Mesothelial cell of epicardium (in vitro differentiated cells): ENCODE measurements at places on chromosomes 3 and 15. TPM values are rescaled to one million over a fixed set of nuclear protein-coding genes. Genes with fewer than 3 reads are reported as not detected.

- H3K36me3 ChIP-seq = peaks cover 8% of the 10 kb centered on the region
- H3K4me3 ChIP-seq = no peak overlapping the region
- DNase-seq = no peak
- H3K27me3 ChIP-seq = no peaks in the 10 kb centered on the region
- H3K4me1 ChIP-seq = peaks cover 80% of the 10 kb centered on the region
These were observed 60.5 kb downstream of the VGLL4 start for GRCh38 chr3:11583235-11583634.

- no peak overlapping the region for H3K27ac ChIP-seq
- peaks cover 24% of the 10 kb centered on the region for H3K4me1 ChIP-seq
- H3K27me3 ChIP-seq = no peaks in the 10 kb centered on the region
- H3K4me3 ChIP-seq = no peak overlapping the region
- no peak for DNase-seq
- H3K36me3 ChIP-seq = no peaks in the 10 kb centered on the region
These were observed 530.8 kb downstream of the DIPK2A start for GRCh38 chr3:144502402-144502801.

Gene SPTBN5
- 2.1 to 2.7 TPM (median 2.3 TPM) in 3 replicates for total RNA-seq

Gene CLEC3B
- total RNA-seq = 0.60 to 1.2 TPM (median 0.66 TPM) in 3 replicates

DNA sequence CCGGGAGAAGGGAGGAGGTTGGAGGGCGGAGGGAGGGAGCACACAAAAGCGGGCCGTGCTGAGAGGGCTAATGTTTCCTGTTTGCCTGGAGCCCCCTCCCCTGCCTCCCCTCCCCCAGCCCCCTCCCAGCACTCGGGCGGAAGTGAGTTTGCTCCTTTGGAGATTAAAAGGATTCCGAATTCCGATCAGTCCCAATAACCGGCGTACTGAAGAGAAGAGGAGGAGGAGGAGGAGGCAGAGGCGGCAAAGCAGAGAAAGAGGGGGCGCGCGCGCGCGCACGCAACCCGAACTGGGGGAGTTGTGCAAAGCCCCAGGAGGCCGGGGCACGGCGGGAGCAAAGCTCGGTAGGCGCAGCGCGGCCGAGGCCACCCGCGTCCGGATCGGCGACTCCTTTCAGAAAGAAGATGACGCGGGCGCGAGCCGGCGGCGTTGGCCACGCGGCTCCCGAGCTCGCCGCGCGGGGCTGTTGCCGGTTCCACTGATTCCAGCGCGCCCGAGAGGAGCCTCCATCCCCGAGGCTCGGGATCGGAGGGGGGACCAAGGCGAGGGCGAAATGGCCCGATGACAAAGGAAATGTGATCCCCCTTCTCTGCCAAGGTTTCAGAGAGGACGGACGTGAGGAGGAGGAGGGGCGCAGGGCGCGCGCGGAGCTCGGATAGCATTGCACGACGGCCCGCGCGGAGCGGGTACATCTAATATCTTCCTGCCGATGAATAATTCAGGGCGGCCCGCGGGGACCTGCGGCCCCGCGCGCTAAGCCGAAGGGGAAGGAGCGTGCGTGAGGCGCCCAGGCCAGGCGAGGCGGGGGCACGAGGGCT lies 1.1 kb upstream of the TRIM71 start:
- peak; percentile 68 for DNase-seq
- H3K27me3 ChIP-seq = peaks cover 39% of the 10 kb centered on the region
- no peaks in the 10 kb centered on the region for H3K36me3 ChIP-seq
- H3K4me3 ChIP-seq = peak overlapping the region; percentile 81
- peaks cover 40% of the 10 kb centered on the region for H3K4me1 ChIP-seq

DNA sequence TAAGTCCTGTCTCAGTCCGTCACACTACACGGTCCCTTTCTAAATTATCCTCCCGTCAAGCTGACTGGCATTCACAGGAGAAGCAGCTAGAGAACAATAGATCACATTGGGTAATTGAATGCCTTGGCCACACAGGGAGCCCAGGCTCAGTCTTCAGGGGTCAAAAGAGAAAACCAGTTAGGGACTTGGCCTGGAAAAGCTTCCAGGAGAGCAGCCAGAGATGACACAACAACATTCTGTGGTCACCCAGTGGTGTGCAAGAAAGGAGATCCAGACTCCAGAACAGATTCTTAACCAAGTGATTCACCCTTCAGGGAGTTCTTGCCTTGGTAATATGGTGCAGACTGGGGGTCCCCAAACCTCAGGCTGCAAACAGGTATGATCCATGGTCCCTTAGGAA lies 15.9 kb downstream of the ARHGAP31 start:
- no peak overlapping the region for H3K4me3 ChIP-seq
- no peaks in the 10 kb centered on the region for H3K27me3 ChIP-seq
- peaks cover 4% of the 10 kb centered on the region for H3K4me1 ChIP-seq
- H3K27ac ChIP-seq = no peak overlapping the region
- H3K36me3 ChIP-seq = peaks cover 5% of the 10 kb centered on the region

Gene SLC22A13
- total RNA-seq = 0.34 to 0.85 TPM (median 0.75 TPM) in 3 replicates

DNA sequence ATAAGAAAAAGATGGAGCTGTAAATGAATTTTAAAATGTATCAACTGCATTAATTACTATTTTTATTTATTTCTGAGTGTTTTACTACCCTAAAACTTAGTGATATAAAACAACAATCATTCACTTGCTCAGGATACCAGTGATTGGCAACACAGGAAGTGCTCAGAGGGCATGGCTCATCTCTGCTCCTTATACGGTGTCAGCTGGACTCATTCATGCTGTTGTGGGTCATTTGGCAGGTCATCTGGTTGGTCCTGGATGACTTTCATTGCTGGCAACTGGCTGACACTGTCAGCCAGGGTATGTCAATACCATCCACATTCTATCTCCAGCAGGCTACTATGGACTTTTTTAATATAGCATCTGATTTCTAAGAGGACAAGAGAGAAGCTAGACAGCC lies 689.6 kb upstream of the NECTIN3 start:
- DNase-seq = no peak
- no peaks in the 10 kb centered on the region for H3K36me3 ChIP-seq
- H3K4me3 ChIP-seq = no peak overlapping the region
- no peaks in the 10 kb centered on the region for H3K27me3 ChIP-seq
- H3K27ac ChIP-seq = no peak overlapping the region
- H3K4me1 ChIP-seq = peaks cover 3% of the 10 kb centered on the region

DNA sequence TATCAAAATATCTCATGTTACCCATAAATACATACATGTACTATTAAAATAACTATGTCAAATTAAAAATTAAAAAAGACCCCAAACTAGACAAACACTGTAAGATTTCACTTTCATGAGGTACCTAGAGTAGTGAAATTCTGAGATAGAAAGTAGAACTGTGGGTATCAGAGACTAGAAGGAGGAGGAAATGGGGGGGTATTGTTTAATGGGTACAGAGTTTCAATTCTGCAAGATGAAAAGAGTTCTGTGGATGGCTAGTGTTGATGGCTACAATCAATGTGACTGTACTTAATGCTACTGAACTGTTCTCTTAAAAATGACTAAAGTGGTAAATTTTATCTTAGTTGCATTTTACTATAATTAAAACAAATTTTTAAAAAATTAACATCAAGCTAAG lies 36.6 kb downstream of the RFX7 start:
- peaks cover 43% of the 10 kb centered on the region for H3K36me3 ChIP-seq
- H3K4me3 ChIP-seq = no peak overlapping the region
- no peak overlapping the region for H3K27ac ChIP-seq
- DNase-seq = no peak
- H3K4me1 ChIP-seq = peaks cover 12% of the 10 kb centered on the region
- no peaks in the 10 kb centered on the region for H3K27me3 ChIP-seq

DNA sequence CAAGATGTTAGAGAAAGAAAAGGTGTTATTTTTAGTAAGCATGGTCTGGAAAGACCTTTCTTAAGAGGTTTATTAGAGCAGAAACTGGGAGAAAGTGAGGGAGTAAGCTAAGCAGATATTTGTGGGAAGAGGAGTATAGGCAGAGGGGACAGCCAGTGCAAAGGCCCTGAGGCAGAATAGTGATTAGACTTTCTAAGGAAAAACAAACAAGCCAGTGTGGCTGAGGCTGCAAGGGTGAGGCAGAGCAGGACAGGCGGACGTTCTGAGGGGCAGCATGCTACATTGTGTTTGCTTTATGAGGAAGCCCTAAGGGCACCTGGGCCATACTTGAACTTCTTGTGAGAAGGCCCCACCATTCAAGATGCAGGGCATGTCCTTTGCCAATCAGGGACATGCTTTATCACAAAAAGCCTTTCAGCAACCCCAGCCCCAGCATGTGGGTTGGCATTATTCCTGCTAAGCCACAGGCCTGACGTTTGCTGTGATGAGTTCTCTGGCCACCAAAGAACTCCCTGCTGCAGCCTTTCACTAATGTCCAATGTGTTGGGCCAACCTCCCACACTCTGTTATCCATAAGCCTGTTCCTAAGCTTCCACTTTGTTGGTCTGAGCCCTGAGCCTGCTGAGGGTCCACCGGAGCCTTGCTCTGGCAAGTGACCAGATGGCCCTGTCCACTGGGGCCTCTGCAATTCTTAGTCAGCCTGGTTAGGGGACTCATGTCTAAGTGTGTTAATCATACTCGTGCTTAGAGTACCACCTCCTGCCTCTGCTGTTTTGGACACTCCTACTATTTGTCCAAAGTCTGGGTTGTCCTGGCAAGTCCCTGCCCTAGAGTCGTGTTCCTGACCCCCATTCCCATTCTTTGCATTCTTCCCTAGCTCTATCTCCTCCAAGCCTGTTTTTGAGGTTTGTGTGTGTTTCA lies 209.9 kb upstream of the CTNNB1 start:
- no peak overlapping the region for H3K4me3 ChIP-seq
- DNase-seq = no peak
- no peaks in the 10 kb centered on the region for H3K27me3 ChIP-seq

Gene GRAMD2A
- total RNA-seq = 2.0 to 3.5 TPM (median 2.6 TPM) in 3 replicates

- peaks cover 18% of the 10 kb centered on the region for H3K4me1 ChIP-seq
- H3K27me3 ChIP-seq = no peaks in the 10 kb centered on the region
- H3K4me3 ChIP-seq = no peak overlapping the region
These were observed 453.6 kb upstream of the THBS1 start for GRCh38 chr15:39127151-39127790.

- peaks cover 21% of the 10 kb centered on the region for H3K4me1 ChIP-seq
- no peaks in the 10 kb centered on the region for H3K36me3 ChIP-seq
- no peak for DNase-seq
- H3K27me3 ChIP-seq = no peaks in the 10 kb centered on the region
These were observed 329.0 kb upstream of the SEMA6D start for GRCh38 chr15:47388299-47388698.

DNA sequence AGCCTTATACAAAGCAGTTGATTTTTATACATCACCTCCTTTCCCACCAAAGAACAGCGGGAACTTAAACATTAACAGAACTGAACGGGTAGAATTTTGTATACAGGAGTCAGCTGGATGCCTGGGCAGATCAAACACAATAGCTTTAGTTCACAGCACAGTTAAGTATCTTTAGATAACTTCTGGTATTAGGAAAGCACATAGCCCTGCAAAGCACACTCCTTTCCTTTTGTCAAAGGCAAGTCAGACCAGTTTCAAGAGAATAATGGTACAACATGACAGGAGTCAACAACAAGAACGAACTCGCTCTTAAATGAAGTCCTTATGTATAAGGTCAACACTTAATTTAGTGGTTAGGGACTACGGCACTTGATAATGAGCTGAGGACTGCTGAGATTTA lies 26.3 kb downstream of the ABCC5 start:
- peak overlapping the region; percentile 52 for H3K27ac ChIP-seq
- H3K4me3 ChIP-seq = no peak overlapping the region
- no peak for DNase-seq
- H3K4me1 ChIP-seq = peaks cover 13% of the 10 kb centered on the region
- H3K27me3 ChIP-seq = no peaks in the 10 kb centered on the region
- peaks cover 13% of the 10 kb centered on the region for H3K36me3 ChIP-seq

DNA sequence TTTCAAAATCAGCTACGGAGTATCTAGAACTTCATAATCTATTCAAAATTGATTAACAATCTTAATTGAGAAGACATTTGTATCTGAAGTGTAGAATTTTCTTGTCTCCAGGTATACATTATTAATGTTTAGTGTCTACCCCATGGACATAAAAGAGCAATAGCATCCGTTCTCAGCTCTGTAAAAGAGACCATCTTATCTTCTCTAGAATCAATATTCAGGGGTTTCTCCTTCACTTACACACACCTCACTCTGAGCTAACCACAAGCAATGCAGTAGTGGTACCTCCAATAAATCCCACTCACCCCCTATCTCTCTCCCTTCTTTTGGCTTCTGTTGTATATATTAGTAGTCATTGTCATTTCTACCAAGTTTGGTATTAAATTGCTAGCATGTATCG lies 16.2 kb downstream of the MBNL1 start:
- H3K4me3 ChIP-seq = no peak overlapping the region
- peaks cover 38% of the 10 kb centered on the region for H3K4me1 ChIP-seq
- no peaks in the 10 kb centered on the region for H3K36me3 ChIP-seq
- no peaks in the 10 kb centered on the region for H3K27me3 ChIP-seq
- DNase-seq = no peak

GRCh38 chr3:71958533-71958932 lies 173.6 kb upstream of the PROK2 start:
- peaks cover 12% of the 10 kb centered on the region for H3K4me1 ChIP-seq
- no peak overlapping the region for H3K27ac ChIP-seq
- H3K36me3 ChIP-seq = no peaks in the 10 kb centered on the region
- DNase-seq = no peak

DNA sequence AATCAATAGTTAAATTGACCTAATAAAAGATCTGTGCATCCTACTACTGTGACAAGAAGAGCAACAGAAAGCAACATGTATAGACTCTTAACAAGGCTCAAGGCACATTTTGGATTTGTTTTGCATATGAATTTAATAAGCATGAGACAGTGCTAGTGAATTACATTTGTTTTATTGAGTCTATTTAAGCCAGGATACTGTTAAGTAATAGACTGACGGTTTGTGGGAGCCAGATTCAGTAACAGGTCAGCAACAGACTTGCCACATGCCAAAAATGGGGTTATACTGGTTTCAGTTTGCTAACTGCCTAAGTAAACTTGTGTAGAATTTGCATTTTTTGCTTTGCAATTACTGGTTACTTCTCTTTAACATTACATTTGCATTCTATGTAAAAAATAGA lies 54.0 kb downstream of the MBNL1 start:
- no peak overlapping the region for H3K4me3 ChIP-seq
- no peaks in the 10 kb centered on the region for H3K27me3 ChIP-seq

- no peak overlapping the region for H3K27ac ChIP-seq
- H3K27me3 ChIP-seq = peaks cover 47% of the 10 kb centered on the region
- DNase-seq = no peak
- H3K4me1 ChIP-seq = no peaks in the 10 kb centered on the region
These were observed 158.2 kb downstream of the NTRK3 start for GRCh38 chr15:88098361-88098760.

- H3K27me3 ChIP-seq = no peaks in the 10 kb centered on the region
- no peaks in the 10 kb centered on the region for H3K36me3 ChIP-seq
- no peak for DNase-seq
These were observed 23.6 kb downstream of the RASGRP1 start for GRCh38 chr15:38541026-38541425.

DNA sequence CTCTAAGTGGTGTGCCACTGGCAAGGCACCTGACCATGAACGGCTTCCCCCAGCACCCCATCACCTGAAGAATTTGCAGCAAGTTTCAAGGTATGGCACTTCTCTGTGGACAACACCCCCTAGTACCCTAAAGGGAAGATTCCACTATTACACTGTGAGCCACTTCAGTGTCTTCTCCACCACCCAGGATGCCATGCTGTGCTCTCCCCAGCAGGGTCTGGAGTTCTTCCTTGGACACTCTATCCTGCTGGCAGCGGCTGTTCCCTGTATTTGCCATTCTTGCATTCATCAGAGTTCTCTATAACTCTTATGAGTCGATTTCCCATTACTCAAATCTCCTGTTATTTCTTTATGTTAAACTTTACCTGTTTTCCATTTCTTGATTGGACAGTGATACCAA lies 33.9 kb upstream of the RNU6-1 start:
- peaks cover 18% of the 10 kb centered on the region for H3K4me1 ChIP-seq
- H3K4me3 ChIP-seq = no peak overlapping the region
- no peaks in the 10 kb centered on the region for H3K27me3 ChIP-seq
- H3K27ac ChIP-seq = no peak overlapping the region

- H3K36me3 ChIP-seq = peaks cover 2% of the 10 kb centered on the region
- H3K4me1 ChIP-seq = peaks cover 57% of the 10 kb centered on the region
- no peak overlapping the region for H3K27ac ChIP-seq
- no peak overlapping the region for H3K4me3 ChIP-seq
These were observed 15.5 kb upstream of the NR2F2 start for GRCh38 chr15:96314963-96315362.
